NT2/D1 (cell line): ENCODE measurements at places on chromosomes 3 and 15.

DNA sequence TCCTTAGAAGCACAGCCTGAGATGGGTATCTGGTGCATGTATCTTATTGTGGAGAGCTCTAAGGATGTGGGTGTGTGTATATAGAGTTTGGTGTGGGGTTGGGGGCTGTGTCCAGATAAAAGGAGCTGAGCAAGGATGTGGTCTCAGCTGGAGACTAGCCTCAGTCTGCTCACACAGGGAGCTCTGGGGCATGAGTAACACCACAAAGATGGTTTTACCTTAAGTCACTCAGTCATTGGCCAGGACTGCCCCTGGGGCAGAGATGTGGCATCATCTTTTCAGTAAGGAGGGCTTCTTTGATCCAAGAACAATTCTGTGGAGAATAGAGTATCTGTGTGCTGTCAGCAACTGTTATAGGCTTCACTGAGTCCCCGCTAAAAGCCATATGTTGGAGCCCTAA, 163.4 kb upstream of the NUDT16 start:
- no peak for DNase-seq

DNA sequence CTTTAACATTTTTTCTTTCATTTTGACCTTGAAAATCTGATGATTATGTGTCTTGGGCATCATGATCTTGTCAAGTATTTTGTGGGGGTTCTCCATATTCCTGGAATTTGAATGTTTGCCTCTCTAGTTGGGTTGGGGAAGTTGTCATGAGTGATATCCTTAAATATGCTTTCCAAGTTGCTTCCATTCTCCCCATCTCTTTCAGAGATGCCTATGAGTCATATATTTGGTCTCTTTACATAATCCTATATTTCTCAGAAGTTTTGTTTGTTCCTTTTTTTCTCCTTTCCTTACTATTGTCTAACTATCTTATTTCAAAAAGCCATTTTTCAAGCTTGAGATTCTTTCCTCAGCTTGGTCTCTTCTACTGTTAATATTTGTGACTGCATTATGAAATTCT, 69.0 kb upstream of the CCDC80 start:
- no peak for DNase-seq

- DNase-seq = no peak
Measured at GRCh38 chr3:185030399-185030798, 122.5 kb downstream of the C3orf70 start.

DNA sequence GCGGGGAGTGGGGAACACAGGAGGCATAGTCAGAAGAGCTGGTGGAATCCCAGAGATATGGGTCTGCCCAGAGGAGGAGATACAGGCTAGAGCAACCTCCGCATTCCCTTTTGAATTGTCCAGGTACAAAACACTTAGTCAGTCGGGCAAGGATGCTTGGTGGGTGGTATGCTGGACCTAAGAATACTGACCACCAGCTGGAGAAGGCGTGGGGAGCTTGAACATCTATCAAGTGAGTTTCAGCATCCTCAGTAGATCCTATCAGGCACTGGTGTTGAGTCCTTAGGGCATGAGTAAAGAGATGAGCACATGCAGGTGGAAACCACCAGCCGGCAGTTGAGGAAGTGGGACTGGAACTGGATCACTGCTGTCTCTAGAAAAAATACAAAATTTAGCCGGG, 14.7 kb upstream of the DIS3L start:
- no peak for DNase-seq

DNA sequence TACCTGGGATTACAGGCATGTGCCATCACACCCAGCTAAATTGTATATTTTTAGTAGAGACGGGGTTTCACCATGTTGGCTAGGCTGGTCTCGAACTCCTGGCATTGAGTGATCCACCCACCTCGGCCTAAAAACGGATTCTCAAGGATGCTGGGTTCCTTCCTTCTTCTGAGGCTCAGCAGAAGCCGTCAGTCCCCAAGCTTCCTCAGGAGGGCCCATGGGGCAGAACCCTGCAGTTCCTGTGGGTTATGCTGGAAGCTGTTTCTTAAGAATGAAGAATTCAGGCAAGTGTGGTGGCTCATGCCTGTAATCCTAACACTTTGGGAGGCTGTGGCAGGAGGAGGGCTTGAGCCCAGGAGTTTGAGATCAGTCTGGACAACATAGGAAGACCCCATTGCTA, 29.0 kb upstream of the ZNF710 start:
- DNase-seq = no peak

- DNase-seq = no peak
Measured at GRCh38 chr3:150447631-150448465, 39.8 kb downstream of the TSC22D2 start.

DNA sequence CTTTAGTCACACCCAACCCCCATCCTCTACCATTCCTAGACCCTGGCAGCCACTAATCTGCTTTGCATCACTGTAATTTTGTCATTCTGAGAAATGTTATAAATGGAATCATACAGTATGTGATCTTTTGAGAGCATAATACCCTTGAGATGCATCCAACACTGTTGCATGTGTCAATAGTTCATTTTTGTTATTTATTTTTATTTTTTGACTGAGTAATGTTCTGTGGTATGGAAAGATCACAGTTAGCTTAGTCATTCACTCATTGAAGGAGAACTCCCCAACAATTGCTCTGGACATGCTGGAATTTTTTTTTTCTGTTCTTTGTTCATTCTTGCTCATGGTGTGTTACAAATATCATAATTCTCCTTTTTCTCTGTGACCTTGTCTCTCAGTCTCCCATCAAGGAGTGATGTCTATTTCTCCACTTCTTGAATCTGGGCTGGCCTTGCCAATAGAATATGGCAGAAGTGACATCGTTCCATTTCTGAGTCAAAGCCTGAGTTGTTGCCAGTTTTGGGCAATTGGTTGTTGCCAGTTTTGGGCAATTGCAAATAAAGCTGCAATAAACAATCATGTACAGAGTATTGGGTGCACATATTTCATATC, 6.8 kb upstream of the ADPGK start:
- DNase-seq = no peak

- peak; percentile 11 for DNase-seq
Measured at GRCh38 chr3:193391902-193392301, 13.3 kb upstream of the ATP13A5 start.

DNA sequence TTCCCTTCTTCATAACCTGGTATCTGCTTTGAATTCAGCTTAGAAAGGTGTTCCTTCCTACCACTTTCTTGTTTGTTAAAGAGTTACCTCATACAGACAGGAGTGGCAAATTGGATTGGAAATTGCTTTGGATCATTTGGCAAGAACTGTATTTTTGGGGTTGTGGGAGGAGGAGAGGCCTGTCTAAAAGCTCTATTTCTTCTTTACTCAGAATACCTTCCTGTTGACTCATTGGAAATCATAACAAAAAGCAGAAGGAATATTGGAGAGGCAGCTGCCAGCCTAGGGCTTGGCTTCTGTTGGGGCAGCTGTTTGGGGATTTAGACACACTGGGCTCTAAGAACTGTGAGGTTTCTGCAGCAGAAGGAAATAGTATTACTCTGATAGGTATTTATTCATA, 14.2 kb downstream of the IQGAP1 start:
- DNase-seq = no peak

- no peak for DNase-seq
Measured at GRCh38 chr3:168427835-168428475, 332.2 kb upstream of the GOLIM4 start.

DNA sequence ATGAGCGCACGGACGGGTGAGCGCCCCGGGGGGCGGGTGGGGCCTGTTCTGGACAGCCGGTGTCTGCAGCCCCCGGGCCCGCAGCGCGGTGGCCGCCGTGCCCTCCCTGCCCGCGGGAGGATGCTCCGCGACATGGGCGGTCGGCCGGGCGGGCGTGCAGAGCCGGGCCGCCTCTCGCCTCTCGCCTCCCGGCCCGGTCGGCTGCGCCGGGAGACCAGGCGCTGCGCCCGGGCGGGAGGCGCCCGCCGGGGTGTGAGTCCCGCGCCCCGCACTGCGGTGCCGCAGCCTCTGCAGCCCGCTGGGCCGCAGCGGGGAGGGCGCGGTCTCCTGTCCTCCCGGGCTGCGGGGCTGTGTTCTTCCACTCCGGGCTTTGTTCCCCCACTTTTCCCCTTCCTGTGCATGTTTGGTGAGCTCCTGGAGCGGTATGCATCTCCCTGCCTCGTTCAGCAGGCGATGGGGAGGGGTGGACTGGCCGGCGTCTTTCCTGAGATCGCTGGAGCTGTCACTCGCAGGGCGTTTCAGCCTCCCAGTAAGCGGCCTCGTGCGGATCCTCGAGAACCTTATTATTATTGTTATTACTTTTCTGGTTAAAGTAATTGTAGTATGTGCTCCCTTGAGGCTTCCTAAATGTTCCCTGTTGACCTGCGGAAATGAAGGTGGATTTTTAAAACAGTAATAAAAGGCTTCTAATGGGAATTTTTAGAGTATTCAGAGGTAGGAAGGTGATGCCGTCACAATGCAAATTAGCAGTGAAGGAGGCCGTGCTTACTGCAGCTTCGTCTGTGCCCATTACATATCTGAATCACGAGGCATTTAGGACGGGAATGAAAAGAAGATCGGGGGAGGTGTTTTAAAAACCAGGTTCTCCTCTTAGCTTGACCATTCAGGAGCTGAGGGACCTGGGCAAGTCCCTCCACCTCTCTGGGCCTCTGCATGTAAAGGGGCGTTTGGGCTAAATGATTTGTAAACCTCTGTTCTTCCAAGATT, 593 bp downstream of the TMOD2 start:
- no peak for DNase-seq

GRCh38 chr3:192080336-192080735, 619.4 kb downstream of the PYDC2 start:
- DNase-seq = no peak

DNA sequence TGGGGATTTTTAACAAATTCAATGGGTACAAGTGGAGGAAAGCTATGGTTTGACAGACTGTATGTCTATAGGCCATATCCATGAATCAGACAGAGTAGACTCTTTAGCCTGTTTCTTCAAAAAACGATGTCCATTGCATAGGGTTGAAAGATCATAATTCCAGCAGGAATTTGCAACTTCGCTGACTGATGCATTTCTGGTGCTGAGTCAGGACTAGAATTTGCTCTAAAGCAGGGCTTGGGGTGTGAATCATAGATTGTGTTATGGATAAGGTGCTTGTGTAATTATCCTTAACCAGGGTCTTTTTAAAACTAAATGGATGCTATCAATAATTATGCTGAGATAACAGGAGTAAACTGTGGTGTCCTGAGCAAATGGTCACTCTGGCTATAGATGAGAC, 200.4 kb upstream of the TBC1D5 start:
- no peak for DNase-seq
